Activated CD4-positive, CD25-positive, alpha-beta regulatory T cell treated with anti-CD3 and anti-CD28 coated beads, Interleukin-2, amount 50 U/mL, for 16 hours (primary cell): ENCODE measurements at places on chromosomes 3 and 15.

GRCh38 chr3:70963431-70964275 lies 619.9 kb downstream of the FOXP1 start:
- no peak for DNase-seq

GRCh38 chr3:117201901-117202774 lies 492.6 kb downstream of the TUSC7 start:
- no peak for DNase-seq

- no peak for DNase-seq
Measured at GRCh38 chr3:65354880-65355279, 667.1 kb upstream of the ADAMTS9 start.

DNA sequence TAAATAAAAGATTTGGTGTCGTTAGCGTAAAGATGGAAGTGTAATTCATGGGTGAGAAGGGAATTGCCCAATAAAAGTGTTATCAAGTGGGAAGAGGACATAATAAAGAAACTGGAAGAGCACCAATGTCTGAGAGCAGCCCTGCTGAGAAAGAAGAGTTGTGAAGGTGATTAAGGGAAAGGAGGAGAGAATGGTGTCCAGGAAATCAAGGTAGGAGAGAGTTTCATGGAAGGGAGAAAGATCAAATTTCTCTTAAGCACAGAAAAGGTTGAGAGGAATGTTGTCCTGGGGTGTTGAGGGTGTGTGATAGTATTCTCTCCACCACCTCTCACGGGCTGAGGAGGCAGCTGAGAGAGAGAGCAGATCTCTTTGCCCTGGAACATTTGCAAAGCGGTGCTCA lies 339.7 kb downstream of the SATB1 start:
- DNase-seq: no peak

GRCh38 chr15:57323806-57324589 lies 52.3 kb upstream of the CGNL1 start:
- DNase-seq: no peak

DNA sequence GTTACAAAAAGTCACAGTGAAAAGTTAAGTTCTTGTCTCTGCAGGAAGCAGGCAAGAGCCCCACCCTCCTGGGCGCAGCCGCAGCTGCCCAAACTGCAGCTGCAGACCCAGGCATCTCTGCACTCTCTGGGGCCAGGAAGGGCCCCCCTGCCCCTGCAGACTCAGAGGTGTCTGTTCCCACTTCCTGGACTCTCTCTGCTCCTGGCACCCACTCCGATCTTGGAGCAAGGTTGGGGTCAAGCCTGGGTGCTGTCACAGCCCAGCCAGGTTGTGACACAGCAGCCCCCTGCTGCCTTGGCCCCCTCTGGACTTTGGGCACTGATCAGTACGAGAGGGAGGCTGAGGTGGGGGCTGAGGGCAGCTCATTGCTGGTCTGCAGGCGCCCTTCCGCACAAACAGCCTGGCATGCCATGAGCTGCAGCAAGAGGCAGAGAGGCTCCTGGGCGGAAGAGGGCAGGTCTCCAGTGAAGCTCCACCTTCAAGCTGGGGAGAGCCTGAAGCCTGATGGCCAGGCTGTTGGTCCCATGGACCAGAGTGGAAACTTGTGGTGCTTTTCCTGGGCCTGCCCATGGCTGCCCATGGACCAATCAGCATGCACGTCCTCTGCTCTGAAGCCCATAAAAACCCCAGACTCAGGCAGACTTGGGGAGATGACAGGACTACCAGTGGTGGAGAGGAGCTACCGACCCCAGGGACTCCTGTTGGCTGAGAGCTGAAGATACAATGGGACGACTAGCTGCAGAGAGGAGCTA lies 42.9 kb upstream of the LRRFIP2 start:
- DNase-seq: no peak

- DNase-seq: peak; percentile 56
Measured at GRCh38 chr3:188154014-188154808, at the start of gene LPP. TSS of gene LPP (plus strand) at chr3:188154157. CDS start at chr3:188406121, 251,964 bp downstream.

DNA sequence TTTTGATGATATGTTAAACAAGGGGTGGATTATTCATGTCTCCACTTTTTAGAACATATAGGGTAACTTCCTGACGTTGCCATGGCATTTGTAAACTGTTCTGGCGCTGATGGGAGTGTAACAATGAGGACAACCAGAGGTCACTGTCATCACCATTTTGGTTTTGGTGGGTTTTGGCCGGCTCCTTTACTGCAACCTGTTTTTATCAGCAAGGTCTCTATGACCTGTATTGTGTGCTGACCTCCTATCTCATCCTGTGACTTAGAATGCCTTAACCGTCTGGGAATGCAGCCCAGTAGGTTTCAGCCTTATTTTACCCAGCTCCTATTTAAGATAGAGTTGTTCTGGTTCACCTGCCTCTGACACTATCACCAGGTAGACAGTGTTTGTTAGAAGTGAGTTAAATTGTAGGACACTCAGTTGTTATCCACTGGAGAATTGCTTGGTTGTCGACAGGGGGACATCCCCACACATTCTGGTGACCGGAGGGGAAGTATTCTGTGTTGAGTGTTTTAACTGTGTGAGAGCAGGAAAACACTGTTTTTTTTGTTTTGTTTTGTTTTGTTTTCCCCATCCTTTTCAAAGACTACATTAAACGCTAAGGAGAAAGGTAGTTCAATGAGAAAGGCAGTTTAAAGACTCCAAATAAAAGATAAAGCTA lies 36.9 kb upstream of the SKIL start:
- no peak for DNase-seq

GRCh38 chr3:144466114-144466513 lies 494.5 kb downstream of the DIPK2A start:
- no peak for DNase-seq

- DNase-seq: no peak
Measured at GRCh38 chr3:180018543-180018942, 18.2 kb downstream of the PEX5L start.

GRCh38 chr3:72408983-72409779 lies 439.1 kb downstream of the SHQ1 start:
- no peak for DNase-seq

GRCh38 chr15:87849181-87849580 lies 407.4 kb downstream of the NTRK3 start:
- DNase-seq: no peak

DNA sequence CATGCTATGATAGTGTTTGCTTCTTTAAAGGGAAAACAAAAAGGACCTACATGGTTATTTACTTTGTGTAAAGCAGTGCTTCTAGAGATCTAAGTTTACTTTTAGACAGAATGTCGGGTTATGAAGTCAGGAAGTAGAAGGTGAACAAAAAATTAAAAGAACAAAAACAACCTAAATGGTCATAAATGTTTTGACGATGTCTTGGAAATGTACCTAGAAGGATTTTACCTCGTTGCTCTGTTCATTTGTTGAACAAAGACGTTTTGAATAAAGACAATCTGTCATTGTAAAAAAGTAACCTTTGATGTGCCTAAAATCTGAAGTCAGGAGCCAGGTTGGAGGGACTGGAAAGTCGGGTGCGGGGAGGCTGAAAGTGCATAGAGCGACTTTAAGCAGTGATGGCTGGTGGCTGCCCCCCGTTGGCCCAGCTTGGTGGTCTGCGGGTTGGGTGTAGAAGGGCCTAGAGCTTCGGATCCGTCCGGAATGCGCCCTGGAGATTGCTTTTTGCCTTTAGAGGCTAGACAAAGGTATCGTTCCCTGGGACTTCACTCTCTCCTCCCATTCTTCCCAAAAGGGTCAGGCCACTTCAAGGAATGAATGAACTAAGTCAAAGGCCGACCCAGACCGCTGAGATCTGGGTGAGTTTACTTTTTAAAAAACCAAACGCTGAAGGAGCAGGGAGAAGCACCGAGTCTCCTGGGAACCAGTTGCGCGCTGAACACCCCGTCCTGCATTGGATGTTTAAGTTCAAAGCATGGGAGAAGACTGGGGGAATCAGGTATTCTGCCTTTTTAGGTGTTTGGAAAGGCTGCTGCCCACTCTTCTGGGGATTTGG lies 2.1 kb downstream of the SOX14 start:
- DNase-seq: no peak

DNA sequence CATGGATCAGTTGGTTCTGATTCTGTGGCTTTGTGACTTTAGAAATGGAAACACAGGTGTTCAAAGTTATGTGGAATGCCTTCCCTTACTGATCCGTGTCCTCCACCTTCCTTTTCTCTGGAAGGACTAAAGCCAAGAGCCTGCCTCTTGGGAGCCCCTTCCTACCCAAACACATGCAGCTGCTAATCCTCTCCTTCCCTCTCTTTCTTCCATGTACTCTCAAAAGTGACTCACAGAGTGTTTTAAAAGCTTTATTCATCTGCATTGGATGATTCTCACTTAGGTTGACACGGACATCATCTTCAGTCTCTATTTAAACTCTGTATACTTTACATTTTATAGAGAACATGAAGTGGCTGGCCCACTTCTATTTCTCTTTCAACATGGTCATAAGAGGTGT lies 856.5 kb upstream of the ARPP21 start:
- DNase-seq: no peak

- DNase-seq: no peak
Measured at GRCh38 chr3:9704347-9705322, 1.0 kb downstream of the CPNE9 start.

DNA sequence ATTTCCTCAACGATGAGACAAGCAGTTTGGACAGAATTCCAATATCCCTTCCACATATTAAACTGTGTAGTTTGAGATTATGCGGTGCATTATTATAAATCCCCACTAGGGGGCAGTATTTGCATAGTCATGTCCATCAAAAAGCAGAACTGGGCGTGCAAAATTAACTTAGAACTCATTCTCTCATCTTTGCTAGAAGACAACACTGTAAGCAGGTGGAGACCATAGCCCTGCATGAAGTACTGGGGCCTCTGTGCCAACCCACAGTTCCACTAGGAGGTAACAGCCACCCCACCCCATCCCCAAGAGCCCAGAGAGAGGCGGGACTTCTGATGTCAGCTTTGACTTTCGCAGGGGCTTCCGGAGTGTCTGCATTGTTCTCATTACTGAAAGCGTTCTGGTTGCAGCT lies 106.6 kb upstream of the TMC3 start:
- no peak for DNase-seq

GRCh38 chr3:132721479-132722164 lies 587 bp downstream of the NPHP3 start:
- peak; percentile 3 for DNase-seq

DNA sequence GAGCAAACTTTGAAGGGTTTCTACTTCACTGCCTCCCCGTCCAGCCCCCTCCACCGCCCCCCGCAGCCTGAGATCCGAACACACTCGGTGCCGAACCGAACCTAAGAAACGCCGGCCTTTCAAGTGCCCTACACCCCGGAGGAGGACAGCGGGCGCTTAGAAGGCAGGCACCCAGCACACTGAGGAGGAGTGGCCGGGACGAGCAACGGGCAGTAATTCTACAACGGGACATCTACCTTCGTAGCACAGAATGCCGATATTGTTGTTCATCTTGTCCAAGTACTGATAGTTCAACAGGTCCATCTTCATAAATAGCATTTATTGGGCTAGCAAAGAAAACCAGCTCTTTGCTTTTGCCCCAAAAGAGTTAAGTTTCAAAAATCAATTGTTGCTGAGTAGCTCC lies 513 bp downstream of the VGLL4 start:
- DNase-seq: no peak

DNA sequence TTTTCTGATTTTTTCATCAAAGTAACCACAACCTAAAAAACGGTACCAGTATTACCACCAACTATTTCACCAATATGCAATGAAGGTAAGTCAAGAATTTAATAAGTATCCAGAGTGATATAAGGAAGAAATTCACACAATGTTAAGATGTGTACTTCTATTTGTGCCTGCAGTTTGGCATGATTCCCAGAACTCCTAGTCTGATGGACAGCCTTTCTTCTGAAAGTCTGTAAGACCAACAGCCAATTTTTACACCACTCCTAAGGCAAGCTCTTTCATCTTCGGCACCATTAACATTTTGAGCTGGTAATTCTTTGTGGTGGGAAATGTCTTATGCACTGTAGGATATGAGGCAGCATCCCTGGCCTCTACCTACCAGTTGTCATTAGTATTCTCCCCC lies 108.3 kb downstream of the VPS13C start:
- no peak for DNase-seq

DNA sequence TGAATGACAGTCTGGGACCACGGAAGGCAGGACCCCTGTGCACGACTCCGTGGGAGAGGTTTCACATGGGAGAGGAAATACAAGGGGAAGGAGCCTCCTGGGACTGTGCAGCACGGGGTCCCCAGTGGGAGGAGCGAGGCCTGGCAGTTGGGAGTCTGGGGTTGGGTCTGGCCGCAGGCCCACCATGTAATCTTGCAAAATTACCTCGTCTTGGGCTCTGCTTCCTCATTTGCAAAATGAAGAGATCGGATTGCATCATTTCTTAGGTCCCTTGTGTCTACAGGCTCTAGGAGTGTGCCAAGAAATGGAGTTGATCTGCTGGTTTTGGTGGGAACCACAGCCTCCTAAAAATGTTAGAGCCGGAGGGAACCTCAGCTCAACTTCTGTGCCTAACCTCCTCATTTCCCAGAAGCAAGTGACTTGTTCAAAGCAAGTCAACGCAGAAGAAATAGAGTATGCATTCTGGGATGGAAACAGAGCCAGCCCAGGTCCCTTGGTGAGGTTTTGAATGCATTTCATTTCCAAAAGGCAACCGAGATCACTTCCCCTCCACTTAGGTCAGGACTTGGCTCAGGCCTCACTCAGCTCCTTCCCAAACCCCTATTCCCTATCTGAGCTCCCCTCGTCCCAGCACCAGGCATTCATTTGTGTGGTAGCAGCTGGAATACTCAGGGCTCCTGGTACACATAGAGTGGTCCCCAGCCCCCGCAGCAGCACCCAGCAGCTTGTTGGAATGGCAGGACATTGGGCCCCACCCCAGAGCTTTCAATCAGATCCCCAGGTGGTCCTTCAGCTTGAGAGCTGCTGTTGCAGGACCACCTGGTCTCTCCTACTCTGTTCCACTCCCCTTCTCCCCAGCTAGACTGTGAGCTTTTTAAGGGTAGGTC lies 267.7 kb downstream of the XXYLT1 start:
- DNase-seq: no peak

DNA sequence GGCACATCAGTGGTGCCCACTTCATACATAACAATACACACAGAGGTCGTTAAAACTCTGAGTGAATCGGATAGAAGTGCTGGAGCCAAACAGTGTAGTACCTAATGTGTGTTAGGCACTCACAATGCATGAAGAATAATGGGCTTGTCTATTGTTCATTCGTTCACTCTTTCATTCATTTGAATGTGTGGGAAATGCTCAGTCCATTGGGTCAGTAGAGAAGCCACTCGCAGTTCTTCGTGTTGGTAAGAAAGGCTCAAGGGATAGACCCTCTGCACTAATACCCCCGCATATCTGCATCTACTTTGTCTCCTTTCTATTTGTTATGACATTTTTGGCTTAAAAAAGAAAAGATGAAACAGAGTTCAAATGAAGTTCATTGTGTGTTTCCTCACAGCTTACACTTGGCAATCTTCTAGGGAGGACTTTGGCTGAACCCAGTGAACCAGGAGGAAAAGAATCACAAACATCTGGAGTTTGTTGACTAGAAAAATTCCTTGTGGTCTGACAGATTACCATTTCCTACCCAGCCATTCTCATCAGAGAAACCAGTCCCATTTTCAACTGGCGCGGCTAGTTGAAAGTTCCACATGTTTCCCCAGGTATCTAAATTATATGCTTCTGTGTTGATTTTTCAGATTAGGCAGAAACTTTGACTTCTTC lies 32.8 kb upstream of the MFSD1 start:
- DNase-seq: no peak
